Stimulated activated CD8-positive, alpha-beta memory T cell treated with anti-CD3 and anti-CD28 coated beads, Interleukin-2, amount 100 ng/mL, for 1 hour (primary cell): ENCODE measurements at places on chromosomes 4 and X.

GRCh38 chrX:113868711-113869110, 715.2 kb upstream of the HTR2C start:
- DNase-seq = no peak

- no peak for DNase-seq
Observed at GRCh38 chrX:120262859-120263708, 12.5 kb downstream of the ZBTB33 start.

DNA sequence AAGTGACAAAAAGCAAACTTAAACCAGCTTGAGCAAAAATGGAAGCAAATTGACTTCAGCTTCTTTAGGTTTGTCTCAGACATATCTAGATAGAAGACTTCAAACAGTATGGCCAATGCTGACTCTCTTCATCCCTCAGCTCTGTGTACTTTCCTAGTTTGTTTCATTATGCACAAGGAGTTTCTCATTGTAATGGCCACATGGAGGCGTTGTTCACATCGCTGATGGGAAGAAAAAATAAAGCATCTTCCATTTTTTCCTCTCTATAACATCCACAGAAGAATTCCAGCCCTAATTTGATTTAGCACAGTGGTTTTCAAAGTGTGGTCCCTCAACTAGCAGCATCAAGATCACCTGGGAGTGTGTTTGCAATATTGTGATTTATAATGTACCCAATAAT, 397.5 kb upstream of the PRKX start:
- no peak for DNase-seq

DNA sequence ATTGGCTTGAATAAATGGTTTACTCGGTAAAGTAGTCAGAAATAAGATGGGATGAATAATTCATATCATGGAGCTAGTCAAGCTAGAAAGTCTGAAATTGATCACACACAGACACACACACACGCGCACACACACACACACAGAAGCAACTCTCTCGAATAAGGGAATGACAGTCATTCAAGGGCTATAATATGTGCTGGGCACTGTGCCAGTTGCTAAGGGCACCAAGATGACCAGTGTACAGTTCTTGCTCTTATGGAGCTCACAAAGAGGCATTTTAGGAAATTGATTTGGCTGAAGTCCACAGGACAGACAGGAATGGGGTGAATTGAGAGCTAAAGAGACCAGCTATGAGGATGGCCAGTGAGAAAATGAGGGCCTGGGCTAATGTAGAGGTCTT, 34.2 kb upstream of the SH3D19 start:
- DNase-seq = no peak

DNA sequence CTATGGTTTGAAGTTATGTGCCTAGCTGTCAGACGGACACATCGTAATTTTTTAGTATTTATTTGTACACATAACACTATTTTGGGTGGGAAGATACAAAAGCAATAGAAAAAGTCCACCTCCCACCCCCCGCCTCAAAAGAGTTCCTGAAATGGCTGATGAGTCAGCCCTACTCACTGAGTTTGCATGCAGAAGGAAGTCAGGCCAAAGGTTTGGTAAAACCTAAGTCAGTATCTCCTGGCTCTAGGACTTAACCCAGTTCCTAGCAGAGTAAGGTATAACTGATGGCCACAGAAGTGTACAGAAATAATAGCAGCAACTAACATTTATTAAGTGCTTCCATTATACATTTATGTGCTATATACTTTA, 2.9 kb upstream of the KLHL2 start:
- no peak for DNase-seq

GRCh38 chrX:45628041-45628440, 427.4 kb upstream of the DIPK2B start:
- DNase-seq = no peak

GRCh38 chr4:173937631-173938270, 345.7 kb downstream of the FBXO8 start:
- no peak for DNase-seq

GRCh38 chrX:8037593-8038348, 110.6 kb upstream of the PNPLA4 start:
- DNase-seq = no peak

DNA sequence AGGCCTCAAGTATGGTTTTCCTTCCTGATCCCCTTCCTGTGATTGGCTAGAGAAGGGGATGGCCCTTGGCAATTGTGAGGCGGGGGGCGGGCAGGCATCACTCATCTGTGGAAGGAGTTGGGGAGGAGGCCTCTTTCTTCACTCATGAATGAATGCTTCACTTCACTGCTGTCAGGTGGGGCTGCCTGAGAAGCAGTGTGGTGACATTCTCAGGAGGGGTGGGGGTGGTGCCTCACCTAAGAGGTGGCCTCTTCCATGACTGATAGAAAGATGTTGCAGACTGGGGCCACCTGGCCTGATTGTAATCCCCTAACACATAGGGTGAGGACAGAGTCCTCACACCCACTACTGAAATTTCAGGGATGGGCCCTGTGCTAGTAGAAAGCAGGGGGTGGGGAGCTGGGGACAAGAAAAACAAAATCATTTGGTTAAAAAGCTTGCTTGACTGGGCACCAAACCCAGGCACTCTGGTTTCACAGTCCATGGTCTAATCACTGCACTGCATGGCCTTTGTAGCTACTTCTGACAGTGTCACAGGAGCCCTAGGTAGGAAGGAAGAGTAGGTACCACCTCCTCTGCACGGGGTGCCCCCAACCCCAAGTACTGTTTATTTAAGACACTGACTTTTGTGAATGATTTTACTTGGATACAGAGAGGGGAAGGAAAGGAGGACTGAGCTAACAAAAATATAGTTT, 5.6 kb upstream of the HOPX start:
- no peak for DNase-seq

DNA sequence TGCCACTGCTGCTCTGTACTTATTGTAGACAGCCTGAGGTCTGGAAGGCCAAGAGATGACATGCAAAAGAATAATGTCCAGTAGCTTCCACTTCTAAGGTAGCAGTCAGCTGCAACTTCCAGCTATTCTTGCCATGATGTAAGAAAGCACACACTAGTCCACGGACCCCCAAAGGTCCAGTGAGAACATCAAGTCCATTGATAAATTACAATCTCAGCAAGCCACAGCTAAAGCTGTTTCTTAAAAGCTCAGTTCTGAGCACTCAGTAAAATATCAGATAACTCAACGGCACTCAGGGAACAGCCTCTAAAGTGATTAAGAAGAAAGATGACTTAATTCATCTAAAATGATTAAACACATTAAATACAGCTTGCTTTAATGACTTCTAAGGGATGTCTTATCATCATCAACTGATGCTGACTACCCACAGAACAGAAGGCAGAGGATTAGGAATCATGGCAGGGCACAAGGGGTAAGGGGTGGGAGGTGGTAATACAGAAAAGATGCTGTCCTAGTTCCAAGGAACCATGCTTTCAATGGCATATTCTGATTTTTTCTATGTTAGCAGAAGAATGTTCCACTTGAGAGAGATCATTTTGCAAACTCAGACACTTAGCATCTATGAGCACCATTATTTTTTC, 99.1 kb upstream of the CBR4 start:
- DNase-seq = no peak

GRCh38 chr4:14465057-14465456, 537.2 kb upstream of the CPEB2 start:
- no peak for DNase-seq

DNA sequence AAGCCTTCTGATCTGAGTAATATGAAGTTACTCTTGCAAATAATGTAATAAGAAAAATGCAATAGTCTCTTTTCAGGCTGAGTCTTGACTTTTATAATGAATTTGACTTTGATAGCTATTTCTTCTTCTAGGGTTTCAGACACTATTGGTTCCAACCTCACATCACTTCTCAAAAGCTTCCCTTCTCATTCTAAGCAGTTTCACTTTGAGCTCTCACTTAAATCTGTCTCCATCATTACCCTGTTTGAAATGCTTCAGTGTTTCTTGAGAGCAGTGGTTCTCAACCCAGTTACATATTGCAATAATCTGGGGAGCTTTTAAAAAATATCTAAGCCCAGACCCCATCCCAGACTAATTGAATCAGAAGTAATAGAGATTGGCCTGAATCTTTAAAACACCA, 40.5 kb upstream of the BMP2K start:
- no peak for DNase-seq

DNA sequence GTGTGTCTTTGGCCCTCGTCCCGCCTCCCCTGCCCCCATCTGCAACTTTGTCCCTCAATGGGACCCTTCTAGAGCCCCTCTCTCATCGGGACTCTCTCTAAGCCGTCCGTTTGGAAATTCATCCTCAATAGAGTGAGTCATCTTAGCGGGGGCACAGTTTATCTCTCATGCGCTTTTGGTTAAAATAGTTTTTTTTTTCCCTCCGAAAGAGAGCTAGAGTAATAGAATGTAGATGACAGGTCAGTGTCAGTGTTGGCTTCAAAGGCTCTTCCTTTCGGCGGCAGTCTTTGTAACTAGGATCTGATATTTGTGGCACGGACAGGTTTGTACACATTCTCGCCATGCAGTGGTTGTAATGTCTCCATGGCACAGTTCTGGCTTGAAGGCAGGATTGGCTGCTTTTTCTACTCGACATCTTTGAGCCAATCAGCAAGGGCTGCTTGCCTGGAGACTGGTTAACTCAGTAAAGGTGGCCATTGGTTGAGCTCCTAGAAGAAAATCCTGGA, 989 bp downstream of the N4BP2 start:
- peak; percentile 43 for DNase-seq

GRCh38 chr4:144342949-144343760, 202.6 kb upstream of the GYPA start:
- DNase-seq = no peak

GRCh38 chr4:85514117-85514516, 39.2 kb downstream of the ARHGAP24 start:
- DNase-seq = no peak

DNA sequence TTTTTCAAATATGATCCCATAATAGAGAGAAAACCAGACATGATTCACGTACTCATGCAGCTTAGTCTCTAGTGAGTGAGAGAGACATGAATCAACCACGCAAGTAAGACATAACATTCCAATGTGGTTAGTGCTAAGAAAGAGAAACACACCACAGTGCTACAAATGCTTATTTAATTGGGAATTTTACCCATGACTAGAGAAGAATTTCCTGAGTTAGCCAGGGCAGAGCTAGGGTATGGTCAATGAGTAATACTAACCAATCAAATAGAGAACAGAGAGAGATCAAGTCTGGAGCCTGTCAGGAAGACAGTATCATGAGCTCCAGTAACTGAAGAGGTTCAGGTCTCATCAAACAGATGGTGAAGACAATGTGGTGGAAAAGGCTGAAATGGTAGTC, 495.2 kb downstream of the PDGFC start:
- DNase-seq = no peak

GRCh38 chr4:23268072-23268771, 575.5 kb downstream of the GBA3 start:
- DNase-seq = no peak

- no peak for DNase-seq
Observed at GRCh38 chr4:166301266-166301665, 428.2 kb downstream of the TLL1 start.

DNA sequence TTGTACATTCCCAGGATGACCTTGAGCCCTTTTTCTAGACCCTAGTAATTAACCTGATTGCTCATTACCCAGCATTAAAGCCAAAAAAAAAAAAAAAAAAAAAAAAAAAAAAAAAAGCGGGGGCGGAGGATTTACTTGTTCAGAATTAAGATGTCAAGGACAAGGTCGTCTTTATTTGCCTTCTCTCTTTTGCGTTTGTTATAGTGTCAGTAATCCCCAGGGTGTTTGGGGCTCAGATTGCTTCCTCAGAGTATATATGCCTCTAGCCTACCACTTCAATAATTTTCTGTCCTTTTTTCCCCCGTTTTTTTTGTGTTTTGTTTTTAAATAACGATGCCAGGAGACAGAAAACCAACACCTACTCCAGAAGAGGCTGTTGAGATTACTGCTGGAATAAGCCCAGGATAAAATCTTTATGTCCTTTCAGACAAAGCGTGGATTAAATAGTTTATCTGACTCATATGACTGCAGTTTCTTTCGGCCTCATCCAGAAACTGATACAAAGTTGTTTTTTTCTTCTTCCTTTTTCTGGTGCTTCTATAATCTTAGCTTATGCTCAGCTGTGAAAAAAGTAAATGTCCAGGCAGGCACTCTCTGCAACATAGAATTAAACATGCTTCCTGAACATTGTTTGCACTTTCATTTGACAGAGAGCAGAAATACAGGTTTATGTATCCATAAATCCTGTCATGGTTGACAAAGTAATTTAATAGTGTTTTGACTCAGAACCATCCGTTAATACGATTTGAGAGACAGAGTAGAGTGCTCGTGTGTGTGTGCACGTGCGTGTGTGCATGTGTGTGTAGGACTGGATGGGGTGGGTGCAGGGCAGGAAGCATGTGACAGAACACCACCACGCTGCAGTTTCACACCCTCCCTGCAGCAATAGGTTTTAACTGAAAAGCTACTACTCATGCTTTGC, 138.6 kb downstream of the AFF1 start:
- DNase-seq = no peak

- DNase-seq = no peak
Observed at GRCh38 chr4:749698-750666, 44.4 kb downstream of the PCGF3 start.

- no peak for DNase-seq
Observed at GRCh38 chr4:57265831-57266582, 155.8 kb upstream of the IGFBP7 start.

- DNase-seq = no peak
Observed at GRCh38 chr4:73836373-73837279, at the start of gene CXCL6. TSS of gene CXCL6 (plus strand) at chr4:73836678. CDS start at chr4:73836751, 73 bp downstream.

DNA sequence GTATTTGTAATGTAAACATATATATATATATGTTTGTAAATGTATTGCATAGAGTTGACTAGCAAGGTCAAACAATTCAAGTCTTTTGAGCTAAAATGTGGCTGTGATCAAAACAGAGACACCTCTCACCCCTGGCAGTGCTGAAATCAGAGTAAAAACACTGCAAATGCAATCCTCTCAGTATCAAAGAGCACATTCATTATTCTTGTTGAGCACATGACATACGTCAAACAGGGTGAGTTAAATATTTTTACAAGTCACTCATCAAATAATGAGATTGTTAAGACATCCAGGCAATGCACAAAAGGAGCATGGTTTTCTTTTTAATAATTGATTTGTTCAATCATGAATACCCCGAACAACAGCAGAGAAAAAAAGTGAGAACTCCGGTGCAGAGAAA, 114.1 kb upstream of the KCNIP4 start:
- DNase-seq = no peak

GRCh38 chrX:78950009-78950835, 5.0 kb downstream of the P2RY10 start:
- DNase-seq = no peak
